ENCODE measurements at places on chromosomes 5 and 9.
A peak's percentile ranks its signal among the peaks of the same experiment; 100 is the strongest.

DNA sequence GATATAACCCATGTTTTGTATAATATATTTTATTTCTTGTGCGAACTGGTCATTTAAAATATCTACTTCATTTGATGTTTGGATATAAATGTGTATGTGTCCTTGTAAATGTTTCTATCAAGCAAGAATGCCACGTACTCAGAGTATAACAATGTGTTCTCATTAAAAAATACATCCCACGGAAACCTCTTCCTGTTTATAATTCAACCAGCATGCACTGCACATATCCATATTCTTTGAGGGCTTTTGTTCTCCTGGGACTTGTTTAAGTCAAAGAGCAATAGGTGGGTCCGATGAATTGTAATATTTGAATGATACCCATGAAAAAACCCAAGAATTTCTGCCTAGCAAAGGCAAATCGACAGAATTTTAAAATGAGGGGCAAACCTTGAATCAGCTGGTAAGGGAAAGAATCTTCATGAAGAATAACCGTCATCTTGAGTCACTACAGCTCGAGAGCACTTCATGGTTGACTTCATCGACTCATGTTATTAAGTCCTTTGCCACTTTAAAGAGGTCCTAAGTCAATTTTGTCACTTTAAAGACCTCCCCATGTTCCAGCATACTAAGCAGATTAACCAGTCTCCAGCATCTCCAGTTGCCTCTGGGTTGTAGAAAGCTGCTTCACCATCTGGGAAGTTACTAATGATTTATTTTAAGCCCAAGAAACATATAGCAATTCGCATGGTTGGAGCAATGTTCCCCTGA lies 80.6 kb downstream of the NPR3 start:
- no peak for DNase-seq

DNA sequence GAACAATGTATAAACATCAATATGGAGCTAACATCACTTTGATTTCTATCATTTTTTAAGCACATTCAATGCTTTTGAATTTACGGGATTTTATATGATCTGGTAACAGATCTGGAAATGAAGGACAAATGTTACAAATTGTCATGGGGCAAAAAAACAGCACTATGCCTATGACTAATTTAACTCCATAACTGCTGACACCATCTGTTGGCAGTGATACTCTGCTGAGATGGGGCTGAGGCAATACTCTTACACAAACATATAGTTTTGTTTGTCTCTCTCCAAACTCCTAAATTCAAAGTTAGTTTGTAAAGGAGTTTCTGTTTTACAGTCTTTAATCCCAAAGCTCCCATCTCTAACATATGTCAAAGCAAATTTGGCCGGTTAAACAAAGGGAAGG lies 132.5 kb upstream of the FER start:
- DNase-seq, result no peak

GRCh38 chr5:156328161-156328560 lies 1.2 kb downstream of the SGCD start:
- peak; percentile 8 for DNase-seq

GRCh38 chr9:134624137-134624591 lies 17.4 kb upstream of the COL5A1 start:
- DNase-seq, result no peak

DNA sequence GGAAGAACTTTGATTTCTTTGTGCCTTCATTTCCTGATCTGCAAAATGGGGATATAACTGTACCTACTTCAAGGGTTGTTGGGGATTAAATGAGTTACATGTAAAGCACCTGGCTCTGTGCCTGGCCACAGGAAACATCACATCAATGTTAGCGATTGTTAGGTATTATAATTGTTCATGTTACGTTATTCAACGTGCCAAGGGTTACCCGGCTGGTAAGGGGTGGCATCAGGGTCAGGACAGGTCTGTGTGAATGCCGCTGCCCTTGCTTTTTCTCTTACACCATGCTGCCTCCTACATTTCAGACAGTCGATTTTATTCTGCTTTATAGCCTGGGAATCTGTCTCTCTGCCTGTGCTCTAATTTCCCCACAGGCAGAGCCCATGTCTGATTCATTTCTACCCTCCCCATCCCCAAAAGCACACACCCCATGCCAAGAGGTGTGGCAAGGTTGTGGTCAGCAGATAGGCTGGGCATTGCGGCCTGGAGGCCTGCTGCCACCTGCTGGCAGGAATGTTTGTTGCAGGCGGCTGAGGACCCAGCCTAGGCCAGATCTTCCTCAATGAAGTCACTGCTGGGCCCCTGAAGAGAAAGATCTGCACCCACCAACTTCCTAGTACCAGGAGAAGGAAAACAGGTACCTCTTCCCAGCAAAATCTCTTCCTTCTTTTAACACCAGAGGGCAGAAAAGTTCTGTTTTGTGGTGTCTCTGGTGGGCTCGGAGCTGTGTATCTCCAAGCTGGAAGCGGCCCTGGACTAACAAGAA lies 5.3 kb downstream of the ANKS6 start:
- no peak for DNase-seq

- no peak for DNase-seq
Observed at GRCh38 chr5:146076455-146076854, 28.9 kb downstream of the PLAC8L1 start.

- DNase-seq, result no peak
Observed at GRCh38 chr5:116242343-116242742, 157.5 kb downstream of the COMMD10 start.

GRCh38 chr5:132296412-132297016 lies 2.3 kb downstream of the SLC22A4 start:
- DNase-seq, result no peak

DNA sequence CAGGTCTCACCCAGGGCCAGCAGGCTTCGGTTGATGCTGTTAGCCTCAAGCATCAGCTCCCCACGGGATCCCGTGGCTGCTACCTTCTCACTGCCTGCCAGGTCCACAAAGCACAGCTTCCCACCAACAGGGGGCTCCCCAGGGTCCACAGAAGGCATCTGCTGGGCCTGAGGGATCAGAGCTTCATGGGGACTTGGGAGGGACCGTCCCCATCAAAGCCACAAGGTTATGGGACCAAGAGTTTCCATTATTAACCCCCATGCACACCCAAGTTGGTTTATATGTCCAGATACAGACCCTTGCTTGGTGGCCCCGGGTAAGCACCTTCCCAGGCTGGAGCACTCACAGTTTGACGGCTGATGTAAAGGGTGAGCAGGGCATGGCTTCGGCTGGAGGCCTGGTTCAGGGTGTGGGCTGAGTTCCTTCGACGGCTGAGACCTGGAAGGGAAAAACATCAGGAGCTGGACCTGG lies 3.0 kb downstream of the KIF12 start:
- no peak for DNase-seq

DNA sequence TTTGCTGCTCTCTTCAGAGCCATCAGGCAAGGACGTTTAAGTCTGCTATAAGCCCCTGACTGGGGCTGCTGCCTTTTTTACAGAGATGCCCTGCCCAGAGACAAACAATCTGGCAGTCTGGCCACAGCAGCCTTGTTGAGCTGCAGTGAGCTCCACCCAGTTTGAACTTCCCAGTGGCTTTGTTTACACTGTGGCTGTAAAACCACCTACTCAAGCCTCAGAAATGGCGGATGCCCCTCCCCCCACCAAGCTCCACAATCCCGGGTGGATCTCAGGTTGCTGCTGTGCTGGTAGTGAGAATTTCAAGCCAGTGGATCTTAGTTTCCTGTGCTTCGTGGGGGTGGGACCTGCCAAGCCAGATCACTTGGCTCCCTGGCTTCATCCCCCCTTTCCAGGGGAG lies 59.7 kb upstream of the SNCAIP start:
- DNase-seq, result no peak
